ENCODE measurements at places on chromosomes 3 and 15.

GRCh38 chr3:12458901-12459300, 25.4 kb upstream of the TSEN2 start:
- DNase-seq, result no peak

DNA sequence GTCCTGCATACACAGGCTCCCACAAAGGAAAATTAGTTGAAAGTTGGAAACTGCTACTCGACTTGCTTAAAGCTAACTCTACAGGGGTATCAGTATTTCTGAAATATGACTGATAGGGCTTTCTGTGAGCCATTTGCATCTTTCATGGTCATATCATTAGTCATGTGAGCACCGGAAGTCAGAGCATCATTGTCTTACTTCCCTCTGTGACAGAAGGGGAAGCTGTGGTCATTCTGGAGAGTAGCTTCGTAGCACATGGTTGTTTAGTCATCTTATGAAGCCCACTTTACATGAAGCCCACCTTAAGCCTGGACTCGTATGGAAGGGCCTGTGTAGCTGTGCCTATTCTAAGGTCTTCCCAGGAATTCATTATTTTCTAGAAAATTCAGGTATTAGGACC, 69.0 kb downstream of the COL6A5 start:
- DNase-seq, result peak; percentile 18

DNA sequence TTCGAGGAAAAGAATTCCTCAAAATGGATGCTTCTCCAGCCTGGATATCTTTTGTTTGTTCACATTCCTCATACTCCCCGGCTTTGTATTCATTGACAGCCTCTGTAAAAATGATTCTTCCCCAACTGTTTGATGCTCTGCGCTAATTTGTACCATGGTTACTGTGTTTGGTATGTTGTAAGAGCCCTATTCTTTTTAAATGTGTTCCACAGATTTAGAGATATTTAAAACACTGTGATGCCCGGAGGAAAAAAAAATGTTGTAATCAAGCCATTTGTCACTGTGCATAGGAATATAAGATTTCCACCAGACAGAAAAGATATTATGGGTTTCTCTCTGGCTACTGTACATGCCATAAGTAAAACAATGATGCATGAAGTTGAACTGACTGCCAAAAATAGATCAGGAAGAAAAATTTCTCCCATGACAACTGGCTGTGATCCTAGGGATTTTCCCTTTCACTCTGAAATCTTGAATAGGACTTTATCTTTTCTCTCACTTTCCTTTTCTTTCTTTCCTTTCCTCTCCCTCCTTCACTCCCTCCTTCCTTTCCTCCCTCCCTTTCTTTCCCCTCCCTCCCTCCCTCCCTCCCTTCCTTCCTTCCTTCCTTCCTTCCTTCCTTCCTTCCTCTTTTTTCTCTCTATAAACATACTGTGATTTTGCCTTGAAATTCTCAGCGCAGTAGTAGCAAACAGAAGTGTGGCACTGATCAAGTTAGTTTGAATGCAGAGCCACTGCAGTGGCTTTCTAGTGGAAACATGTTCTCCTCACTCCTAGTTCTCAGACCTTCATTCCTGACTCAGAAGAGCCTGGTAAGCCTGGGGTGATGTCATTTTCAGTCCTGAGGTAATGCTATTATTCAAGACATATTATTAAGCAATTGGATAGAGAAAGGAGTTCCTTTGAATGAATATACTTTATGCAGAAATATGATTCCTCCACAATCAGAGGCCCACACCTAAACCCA, 254.9 kb upstream of the TBL1XR1 start:
- peak; percentile 45 for DNase-seq

DNA sequence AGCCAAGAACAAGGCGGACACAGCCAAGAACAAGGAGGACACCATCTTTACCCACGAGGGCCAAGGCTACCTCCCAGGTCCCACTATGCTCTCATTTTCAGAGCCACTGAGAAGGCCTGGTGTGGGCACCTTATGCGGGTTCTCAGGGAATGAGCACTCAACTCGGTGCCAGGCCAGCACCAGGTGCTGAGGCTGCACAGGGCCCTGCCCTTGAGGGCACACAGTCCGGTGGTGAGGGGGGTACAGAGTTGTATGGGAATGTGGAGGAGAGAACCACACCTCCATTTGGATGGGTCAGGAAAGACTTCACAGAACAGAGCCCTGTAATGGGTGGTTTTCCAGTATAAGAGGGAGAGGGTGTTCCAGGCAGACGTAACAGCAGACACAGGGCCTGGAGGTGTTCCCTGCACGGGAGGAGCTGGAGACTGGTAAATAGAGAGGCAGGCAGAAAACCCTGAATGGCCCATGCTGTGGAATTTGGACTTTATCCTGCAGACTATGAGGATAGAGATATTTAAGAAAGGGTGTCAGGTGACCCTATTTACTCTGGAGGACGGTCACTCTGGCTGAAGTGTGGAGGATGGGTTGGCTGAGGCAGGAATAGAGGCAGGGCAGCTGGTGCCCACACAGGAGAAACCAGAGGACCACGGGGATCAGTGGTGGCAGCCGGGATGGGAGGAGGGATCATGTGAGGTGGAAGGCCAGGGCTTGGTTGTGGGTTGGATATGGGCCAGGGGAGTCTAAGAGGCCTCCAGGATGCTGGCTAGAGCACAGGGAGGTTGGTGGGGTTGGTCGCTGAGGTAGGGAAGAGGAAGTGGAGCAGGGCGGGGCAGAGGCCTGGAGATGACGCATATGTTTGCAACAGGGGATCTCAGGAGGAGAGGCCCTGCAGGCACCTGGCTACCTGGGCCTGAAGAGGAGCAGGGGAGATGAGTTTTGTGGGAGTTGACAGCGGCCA, 34.6 kb downstream of the CRABP1 start:
- DNase-seq, result no peak

DNA sequence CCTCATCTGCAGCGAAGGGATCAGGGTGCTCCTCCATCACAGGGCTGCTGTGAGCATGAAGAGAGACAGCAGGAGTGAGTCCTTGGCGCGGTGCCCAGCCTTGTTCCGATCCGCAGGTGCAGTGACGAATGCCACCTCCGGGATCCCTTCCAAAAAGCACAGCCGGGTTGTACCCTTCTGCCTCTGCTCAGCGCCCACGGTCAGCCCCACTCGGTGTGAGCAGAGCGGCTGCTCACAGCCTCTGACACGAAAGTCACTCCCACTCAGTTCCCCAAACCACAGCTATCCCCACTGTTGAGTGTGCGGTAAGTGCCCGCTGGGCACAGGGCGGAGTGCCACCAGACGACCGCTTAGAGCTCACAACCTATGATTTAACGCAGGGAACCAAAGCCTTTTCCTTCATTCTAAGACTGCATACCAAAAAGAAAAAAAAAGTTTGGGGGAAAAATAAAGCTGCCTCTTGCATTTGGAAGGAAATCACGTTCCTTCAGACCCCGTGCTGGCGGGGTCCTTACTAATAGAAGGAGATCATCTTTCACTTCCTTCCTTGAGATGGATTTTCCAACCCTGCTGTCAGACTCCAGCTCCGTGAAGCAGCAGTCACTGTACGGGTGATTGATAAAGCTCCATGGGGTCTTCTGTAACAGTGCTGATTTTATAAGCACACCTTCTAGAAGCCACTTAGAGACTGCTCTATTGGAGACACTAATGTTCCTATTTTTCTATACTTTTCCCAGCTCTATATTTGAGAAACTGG, 34.7 kb upstream of the TUBGCP5 start:
- no peak for DNase-seq

- DNase-seq, result no peak
These were observed 157.4 kb upstream of the NPHP3 start for GRCh38 chr3:132879656-132880055.

DNA sequence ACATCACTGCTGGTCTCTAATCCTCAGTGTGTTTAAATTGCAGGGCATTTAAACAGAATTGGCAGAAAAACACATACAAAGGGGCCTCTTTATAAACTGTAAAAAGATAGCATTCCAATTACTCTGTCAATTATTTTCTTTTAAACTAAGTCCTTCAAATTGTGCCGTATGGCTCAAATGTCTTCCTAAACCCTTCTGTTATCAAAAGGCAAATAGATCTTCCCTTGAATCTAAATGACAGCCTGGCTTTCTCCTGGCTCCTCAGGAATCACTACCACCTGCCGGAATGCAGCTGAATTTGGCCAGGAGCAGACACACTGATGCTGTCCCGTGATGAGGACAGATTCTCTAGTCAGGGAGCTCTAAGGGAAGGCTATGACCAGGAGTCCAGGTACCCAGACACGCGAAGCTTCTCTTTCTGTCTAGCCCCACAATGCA, 85.6 kb downstream of the IGF2BP2 start:
- no peak for DNase-seq

GRCh38 chr3:187849016-187849654, 103.9 kb upstream of the BCL6 start:
- no peak for DNase-seq

GRCh38 chr15:87154761-87155160, 1075.1 kb downstream of the AGBL1 start:
- DNase-seq, result peak; percentile 29

GRCh38 chr15:30650012-30650929, 24.3 kb downstream of the ARHGAP11B start:
- peak; percentile 30 for DNase-seq

- DNase-seq, result no peak
These were observed 71.2 kb downstream of the CYP19A1 start for GRCh38 chr15:51267051-51267702.

GRCh38 chr15:36953346-36953745, 147.0 kb downstream of the MEIS2 start:
- no peak for DNase-seq

DNA sequence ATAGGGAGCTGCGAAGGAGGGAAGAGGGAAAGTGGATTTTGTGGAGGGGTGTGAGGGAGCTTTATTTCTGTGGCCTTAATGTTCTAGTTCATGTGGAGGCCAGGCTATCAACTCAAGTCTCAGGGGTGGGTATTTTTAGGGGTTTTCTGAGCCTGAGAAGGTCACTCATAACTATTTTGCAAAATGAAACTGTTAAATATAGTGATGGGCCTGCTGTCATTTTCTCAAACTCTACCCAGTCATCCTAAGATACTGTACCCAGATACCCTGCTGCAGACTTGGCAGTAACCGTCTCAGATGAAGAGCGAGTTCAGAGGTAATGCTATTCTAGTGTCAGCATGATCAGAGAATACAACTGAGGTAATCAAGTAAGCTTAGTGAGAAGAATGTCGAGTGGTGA, 545.0 kb upstream of the TBL1XR1 start:
- DNase-seq, result no peak

- DNase-seq, result peak; percentile 84
These were observed 174.3 kb downstream of the KLF13 start for GRCh38 chr15:31500766-31501449.

DNA sequence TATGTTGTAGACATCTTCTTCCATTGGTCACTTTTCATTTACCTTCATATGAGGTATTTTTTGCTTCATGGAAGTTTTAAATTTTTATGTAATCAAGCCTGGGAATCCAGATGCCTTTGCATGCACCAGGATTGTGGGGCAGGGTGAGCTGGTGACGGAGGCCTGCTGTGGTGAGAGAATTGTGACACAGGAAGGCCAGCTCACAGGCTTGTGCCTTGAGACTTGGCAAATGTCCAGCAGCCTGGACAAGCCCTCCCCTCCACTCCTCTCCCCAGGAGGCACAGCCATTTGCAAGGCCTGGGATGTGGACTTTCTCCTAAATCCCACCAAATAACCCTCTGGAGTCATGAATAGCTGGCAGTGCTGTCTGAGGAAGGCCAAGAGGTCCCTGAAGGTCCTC, 67.4 kb downstream of the RHCG start:
- peak; percentile 38 for DNase-seq

DNA sequence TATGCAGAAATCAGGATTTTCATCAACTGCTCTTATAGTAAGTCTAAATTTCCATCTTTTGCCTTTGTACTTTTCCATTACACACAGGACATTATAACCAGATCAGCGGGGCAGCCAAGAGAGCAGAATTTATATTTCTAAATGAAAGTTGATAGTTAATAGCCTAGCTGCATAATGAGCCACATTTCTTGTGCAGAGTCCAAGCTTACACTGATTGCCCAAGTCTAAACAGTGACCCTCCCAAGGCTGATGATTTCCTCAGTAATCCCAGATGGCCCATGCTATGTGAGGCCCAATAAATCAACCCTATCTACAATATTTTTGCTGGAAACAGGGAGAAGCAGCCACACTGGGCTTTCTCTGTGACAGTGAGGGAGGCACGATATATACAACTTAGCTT, 475.8 kb upstream of the KCNMB2 start:
- DNase-seq, result no peak

DNA sequence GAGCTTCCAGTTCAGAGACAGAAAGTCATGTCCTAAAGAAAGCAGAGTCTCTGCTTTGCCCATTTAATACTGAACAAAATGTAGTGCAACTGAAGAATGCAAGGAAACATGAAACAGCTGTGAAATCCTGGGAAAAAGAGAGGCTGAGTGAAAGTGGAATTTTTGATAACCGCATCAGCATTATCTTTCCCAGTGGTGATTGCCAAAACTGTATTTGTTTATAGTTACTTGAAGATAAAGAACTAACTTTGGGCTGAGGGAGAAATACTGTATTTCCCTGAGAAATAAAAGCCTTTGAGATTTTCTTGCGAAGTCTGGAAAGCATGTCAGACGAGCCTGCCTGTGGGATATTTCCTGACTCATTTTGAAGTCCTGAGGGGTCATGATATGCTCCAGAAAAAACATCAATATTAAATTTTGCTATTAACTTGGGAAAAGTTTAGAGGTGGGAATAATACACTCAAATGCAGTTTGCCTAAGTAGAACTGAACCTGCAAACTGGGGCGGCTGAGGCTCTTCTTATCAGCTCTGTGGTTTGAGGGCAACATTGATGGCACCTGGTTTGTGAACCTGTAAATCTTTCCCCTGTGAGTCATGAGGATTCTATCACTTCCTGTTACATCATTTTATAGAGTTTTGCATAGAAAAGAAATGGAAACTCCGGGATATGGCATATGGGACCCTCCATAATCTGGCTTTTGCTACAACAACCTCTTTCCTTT, 855.3 kb downstream of the MCTP2 start:
- DNase-seq, result peak; percentile 1

DNA sequence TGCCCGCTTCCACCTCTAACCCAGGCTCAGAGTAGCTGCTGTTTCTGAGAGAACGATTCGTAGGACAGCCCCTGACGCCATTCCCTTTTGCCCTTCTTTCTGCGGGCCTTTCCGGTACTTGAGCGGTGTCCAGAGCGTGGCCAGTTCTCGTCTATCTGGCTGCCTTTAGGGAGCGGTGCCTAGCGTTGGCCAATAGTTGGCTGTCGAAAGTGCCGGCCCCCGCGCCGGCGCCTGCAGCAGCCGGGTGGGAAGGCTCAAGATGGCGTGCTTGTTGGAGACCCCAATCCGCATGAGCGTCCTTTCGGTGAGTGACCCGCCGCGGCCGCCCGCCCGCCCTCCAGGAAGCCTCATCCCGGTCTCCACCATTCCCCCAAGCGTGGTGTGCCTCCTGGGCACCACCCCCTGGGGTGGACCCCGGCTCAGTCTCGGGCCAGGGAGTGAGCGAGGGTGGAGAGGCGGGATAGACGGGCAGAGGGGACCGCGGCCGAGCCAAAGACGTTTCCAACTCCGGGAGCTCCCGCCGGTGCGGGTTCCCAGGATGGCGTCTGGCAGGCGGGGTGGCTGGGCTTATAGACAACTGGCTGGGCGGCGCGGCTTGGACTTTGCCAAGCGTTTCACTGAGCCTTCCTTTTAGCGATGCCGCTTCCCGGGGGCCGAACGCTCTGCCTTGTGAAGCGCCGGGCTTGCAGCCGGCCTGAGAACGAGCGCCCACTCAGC, at the start of gene ARMC8:
ARMC8 (plus strand) TSS at position 6 of the 717 bp plus-strand sequence; CDS start at position 260, 254 bp downstream.
- DNase-seq, result peak; percentile 38

GRCh38 chr15:79091204-79091867, 756 bp upstream of the RASGRF1 start:
- no peak for DNase-seq

GRCh38 chr3:107956991-107957900, 133.6 kb downstream of the CD47 start:
- no peak for DNase-seq

- DNase-seq, result no peak
These were observed 357.0 kb downstream of the ZIC4 start for GRCh38 chr3:147049305-147049704.
